Endodermal cell (in vitro differentiated cells): ENCODE measurements at places on chromosomes 13 and 19. TPM values are rescaled to one million over a fixed set of nuclear protein-coding genes. Genes with fewer than 3 reads are reported as not detected.

DNA sequence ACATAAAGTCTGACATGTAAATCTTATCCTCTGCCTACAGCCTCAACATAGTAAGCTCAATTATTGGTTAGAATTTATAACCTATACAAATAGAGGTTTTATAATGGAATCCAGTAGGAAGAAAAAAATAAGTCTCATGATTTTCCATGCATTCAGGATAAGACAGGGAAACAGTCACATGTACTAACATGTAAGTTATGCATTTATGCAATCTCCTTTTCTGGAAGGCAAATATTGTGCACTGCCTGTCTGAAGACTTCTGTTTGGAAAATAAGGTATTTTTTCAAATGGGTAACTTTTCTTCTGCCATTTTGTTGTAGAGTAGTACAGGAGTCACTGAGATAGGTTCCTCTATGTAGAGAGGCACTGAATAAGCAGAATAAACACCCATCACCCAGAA is 92.7 kb downstream of the NALCN start:
- no peak overlapping the region for H3K4me3 ChIP-seq
- no peaks in the 10 kb centered on the region for H3K4me1 ChIP-seq
- no peaks in the 10 kb centered on the region for H3K27me3 ChIP-seq
- no peaks in the 10 kb centered on the region for H3K36me3 ChIP-seq

DNA sequence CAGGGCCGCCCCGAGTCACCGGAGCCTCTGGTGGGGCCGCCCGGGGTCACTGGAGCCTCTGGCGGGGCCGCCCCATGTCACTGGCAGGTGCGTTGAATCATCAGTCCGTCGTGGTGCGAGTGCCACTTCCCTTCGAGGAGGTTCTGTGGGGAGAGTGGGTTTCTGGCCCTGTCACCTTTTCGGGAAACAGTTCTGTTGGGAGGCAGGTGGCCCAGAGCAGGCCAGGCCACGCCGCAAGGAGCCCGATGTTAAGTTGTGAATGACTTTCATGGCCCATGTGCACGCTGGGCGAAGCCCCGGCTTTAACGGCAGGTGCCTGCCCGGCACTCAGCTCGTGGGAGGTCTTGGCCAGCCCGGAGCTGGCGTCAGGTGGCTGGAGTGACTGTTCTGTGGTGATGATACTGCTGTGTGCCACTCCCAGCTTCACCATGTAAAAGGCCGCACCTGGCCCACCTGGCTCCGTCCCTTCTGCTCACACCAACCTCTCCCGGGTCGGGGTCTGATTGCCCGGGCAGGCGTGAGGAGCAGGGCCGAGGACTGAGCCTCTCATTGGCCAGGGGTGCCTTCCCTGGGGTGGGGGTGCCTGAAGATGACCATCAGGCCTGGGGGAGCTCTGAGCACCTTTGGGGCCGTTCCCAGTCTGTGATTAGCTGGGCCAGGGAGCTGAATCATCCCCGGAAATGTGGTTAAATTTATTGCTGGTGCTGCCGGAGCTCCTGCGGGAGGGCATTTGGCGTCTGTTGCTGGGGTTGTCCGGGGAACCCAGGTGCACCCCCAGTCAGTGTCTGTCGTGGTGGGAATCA is 29.2 kb downstream of the CSNK1G2 start:
- H3K4me1 ChIP-seq: no peaks in the 10 kb centered on the region
- H3K27me3 ChIP-seq: no peaks in the 10 kb centered on the region
- no peak for DNase-seq
- no peak overlapping the region for H3K4me3 ChIP-seq
- H3K27ac ChIP-seq: no peak overlapping the region

DNA sequence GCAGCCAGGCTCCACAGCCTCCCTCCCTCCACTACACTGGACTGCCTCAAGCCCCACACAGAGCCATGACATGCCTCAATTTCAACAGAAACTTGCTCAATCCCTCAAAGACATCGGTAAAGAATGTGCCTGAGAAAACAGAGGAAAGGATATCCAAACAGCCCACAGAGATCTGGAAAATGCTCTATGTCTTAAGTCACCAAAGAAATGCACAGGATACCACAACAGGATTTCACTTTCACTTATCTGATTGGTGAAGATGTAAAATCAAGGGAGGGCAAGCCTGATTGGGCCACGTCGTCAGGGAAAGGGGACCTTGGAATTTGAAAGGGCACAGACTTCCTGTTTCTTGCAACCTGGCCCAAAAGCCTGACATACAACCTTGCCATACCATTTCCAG is 14.2 kb downstream of the CACNA1A start:
- no peaks in the 10 kb centered on the region for H3K27me3 ChIP-seq
- H3K4me3 ChIP-seq: no peak overlapping the region
- no peaks in the 10 kb centered on the region for H3K4me1 ChIP-seq
- peak; percentile 50 for DNase-seq

Gene KASH5
- total RNA-seq: not detected in 3 replicates

Gene METTL21C
- not detected in 2 replicates for total RNA-seq

Gene C5AR2
- total RNA-seq: not detected in 2 replicates
